Skin of body (tissue), 3 donors: ENCODE measurements at places on chromosomes 7 and 10.

DNA sequence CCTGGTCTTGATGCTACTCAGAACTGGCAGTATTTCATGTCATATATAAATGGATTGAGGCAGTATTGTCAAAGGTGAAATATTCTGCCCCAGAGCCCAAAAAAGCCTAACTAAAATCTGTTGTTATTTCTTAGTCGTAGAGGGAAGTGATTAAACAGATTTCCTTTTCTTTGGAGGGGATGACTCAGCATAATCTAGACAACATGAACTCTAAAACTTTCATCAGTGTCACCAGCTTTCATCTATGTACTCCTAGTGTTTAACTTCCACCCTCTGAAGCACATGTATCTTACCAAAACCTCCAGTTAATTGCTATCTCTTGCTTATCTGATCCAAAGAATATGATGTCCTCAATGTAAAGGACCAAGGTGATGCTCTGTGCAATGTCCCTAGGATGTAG is 97.1 kb upstream of the ARID5B start:
- DNase-seq, result no peak

DNA sequence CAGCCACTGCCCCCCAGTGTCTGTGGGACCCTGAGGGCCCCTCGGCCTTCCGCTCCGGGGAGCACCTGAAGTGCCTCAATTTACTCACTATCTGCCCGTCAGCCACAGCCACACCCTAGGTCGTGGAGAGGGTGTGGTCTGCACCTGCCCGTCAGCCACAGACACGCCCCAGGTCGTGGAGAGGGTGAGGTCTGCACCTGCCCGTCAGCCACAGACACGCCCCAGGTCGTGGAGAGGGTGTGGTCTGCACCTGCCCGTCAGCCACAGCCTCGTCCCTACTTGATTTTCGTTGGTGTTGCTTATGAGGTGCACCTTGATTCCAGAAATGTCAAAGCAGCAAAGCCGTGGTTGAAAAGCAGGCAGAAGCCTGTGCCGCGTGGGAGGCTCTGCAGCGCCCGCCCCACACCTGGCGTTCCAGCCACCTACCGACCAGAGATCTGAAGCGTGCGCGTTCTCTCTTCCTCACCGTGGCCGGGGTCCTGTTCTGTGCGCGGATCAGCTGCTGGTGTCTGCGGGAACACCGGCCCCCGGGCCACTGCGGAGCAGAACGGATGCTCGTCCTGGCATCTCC is 101.6 kb downstream of the DYNC2I1 start:
- no peak for DNase-seq

DNA sequence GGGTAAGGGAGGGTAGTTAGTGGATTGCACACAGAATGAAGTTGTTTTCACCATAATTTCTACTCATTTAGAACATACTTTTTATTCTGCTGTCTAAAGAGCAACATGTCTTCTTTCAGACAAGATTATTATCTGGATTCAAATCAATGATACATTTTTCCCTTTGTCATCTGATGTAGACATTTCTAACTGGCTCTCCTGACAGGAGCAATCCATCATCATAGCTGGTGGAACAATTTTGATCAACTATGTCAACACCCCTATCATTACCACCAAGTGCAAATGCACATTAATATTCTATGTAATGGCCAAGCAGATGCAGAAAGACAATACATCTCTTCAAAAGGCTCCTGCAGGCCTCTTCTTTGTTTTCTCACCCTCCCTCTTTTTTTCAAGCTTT is 672.9 kb upstream of the LRRTM3 start:
- DNase-seq, result no peak

DNA sequence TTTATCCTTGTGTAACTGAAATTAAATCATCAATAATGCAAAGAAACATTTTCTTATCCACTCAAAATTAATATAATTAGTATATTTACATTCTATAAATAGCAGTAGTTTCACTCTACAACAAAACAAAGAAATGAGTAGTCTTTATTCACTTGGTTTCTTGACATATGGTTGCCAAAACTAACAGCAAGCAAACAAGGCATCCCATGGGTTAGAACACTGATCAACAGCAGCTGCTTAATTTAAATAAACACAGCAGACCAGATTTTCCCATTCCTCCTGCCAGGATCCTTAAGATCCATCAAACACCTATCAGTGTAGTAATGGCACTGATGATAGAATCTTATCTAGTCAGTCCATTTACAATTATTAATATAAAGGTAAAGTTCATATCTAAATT is 22.1 kb downstream of the NCAPG2 start:
- DNase-seq, result no peak

DNA sequence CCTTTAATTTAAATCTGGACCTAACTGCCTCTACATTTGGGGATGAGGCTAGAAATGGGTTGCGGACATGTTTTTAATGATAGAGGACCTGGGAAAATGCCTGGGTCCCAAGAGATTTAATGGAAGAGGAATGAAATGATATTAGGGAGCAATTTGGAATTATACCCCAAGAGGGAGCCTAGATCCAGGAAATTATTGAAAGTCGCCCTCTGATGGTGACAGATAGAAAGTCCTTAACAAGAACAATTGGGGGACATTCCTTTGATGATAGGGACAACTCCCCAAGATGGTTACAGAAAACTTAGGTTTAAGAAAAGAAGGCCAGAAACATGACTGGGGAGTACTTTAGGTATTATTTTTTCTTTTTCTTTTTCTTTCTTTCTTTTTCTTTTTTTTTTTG is 9.5 kb upstream of the TSGA13 start:
- no peak for DNase-seq

DNA sequence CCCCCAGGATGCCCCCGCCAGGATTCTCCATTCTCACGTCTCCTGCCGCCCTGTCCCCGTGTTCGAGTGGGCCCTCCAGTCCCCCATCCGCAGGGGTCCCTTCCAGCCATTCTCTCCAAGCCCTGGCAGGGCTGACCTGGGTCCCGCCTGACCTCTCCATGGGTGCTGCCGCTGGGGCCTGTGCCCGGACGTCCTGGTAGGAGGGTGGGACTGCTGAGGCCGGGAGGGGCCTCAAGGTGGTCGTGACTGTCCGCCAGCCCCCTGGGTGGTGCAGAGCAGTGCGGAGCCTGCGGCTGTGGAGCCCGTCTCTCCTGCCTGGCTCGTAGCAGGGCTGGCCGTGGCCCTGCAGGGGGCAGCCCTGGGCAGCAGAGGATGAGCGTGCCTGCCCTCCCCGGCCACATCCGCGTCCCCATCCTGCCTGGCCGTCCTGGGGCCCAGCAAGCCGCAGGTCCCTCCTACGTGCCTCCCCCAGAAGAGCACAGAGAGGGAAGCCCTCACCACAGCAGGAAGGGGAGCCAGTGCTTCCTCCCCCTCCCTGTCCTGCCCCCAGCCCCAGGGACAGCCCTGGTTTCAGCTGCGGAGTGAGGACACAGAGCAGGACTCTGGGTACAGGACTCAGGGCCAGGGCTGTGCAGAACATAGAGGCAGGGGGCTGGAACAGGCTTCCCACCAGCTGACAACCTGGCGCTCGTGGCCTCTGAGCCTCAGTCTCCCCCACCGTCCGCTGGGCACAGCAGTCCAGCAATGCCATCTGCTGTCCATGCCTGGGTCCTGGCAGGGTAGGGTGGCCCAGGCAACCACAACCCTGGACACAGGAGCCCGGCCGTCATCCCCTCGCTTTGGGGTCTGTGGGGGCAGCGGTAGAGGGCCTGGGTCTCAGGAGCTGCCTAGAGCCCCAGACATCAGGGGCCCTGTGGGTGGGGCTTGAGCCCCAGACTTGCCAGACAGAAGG is 1.5 kb upstream of the GRIFIN start:
- no peak for DNase-seq

DNA sequence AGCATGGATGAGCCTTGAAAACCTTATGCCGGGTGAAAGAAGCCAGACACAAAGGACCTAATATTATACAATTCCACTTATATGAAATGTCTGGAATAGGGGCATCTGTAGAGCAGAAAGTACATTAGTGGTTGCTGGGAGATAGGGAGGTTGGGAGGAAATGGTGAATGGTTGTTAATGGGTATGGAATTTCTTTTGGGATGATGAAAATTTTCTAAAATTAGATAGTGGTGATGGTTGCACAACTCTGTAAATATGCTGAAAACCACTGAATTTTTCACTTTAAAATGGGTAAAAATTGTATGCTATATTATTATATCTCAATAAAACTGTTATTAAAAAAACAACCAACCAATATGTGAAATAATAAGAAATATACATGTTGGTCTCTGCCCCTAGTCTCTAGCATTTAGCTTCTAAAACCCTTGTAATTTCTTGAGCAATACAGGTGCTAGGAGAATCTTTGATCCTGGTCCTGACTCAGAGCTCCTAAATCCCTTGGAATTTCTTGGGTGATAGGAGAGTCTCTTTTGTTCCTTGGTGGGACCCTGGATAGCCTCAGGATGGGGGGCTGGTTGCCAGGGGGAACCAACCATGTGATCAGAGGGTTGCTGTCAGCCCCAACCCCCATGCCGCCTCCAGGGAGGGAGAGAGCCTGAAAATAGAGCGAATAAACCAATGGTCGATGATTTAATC is 64.0 kb downstream of the TACR2 start:
- DNase-seq, result no peak

DNA sequence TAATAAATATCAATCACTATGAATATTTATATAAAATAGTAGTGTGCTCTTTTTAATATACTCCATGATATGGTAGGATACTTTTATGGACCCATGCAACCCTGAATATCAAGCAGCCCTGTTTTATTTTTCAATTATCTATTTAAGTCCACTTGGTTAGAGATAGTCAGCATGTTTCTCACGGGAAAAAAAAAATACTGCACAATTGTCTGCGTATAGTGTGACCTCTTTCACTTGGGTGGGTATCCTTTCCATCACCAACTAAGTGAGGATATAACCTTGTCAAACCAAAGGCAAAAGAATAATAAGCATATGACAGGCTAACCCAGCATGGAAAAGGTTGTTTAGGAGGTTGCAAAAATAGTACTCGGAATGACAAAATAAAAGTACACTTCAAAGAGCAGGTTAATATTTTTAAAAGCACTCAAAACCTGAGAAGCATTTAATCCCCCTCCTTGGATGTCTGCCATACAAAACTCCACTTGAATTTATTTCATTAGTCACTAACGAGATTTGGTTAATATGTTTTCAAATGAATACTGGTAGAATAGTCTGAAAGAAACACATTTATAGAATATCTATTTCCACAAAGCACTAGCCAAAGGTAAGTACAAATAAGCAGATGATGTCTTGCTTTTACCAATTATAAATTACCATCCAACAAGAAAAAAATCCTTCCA is 76.5 kb downstream of the IMMP2L start:
- no peak for DNase-seq

- DNase-seq, result no peak
These were observed 604 bp upstream of the SHTN1 start for GRCh38 chr10:117005527-117006055.

DNA sequence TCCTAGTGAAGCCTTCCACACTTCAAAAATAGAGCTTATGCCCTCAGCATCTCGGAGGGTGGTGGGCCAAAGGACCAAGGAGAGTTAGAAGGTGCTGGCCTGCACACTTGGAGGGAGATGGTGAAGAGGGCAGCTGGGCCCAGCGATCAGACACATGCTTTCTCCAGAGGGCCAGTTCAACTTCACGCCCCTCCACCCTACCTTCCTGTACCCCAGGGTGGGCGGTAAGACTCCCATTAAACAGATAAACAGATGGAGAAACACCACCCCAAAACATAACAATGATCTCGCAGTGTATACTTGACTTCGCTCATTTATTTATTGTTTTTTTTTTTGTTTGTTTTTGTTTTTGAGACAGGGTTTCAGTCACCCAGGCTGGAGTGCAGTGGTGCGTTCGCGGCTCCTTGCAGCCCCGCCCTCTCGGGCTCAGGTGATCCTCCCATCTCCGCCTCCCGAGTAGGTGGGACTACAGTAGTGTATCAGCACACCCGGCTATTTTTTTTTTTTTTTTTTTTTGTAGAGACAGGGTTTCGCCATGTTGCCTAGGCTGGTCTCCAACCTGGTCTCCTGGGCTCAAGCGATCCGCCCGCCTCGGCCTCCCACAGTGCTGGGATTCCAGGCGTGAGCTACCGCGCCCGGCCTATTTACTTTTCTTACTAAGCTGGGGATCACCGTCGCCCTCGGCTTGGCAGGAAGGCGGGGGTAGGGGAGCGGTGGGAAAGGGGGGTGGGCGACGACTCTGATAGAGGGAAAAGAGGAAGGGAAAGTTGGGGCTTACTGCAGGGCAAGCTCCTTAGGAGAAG is 1.8 kb downstream of the C10orf95 start:
- DNase-seq, result no peak

DNA sequence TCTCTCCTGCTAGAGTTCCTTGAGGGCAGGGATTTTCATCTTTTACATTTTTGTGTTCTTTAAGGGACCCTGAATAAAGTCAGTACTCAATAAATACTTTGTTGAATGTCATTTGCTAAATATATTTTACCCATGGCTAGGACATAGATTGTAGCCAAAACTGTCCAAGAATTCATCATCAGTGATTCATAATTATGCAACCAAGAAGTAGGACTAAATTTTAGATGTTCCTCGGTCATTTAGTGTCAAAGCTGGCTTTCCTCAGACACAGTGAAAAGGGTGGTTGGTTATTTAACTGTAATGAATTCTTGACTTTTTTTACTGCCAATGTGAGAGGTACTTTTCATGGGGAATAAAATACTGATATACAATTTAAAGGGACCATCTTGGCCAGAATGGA is 3.3 kb downstream of the NUDT13 start:
- no peak for DNase-seq

- DNase-seq, result no peak
These were observed 68.7 kb downstream of the ARHGAP22 start for GRCh38 chr10:48536156-48536500.

GRCh38 chr10:97598407-97599271 is 9.1 kb downstream of the C10orf62 start:
- DNase-seq, result no peak

DNA sequence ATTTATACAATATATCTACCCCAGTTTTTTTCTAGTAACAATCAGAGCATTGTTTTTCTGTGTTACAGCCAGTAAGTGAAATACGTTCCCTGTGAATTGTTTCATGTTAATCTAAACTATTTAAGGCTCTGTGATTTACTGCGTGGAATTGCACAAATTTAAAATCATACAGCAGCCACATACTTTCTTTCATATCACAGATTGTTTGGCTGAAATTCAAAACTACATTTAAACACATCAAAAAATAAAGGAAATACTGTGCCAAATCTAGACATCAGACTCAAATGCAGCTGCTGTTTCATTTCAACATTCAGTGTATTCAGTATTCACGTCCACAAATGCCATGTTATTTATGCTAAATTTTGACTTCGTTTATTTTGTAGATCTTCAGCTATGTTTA is 242.6 kb upstream of the HGF start:
- no peak for DNase-seq

GRCh38 chr10:11043039-11043438 is 25.4 kb downstream of the CELF2 start:
- DNase-seq, result no peak

- DNase-seq, result no peak
These were observed 19.0 kb upstream of the ST8SIA6 start for GRCh38 chr10:17473228-17473950.
